ENCODE measurements at places on chromosomes 7 and 10.
A peak's percentile ranks its signal among the peaks of the same experiment; 100 is the strongest.

GRCh38 chr7:134513169-134513752, 14.1 kb upstream of the AKR1B10 start:
- DNase-seq, result peak; percentile 38

DNA sequence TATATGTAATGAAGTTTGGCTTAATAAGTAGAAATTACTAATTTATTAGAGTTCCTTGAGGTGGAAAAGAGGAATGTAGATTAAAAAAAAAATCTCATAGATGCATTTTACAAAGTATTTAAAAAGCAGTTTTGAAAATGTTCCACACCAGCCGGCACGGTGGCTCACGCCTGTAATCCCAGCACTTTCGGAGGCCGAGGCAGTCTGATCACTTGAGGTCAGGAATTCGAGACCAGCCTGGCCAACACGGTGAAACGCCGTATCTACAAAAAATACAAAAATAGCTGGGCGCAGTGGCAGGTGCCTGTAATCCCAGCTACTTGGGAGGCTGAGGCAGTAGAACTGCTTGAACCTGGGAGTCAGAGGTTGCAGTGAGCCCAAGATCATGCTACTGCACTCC, 3.2 kb upstream of the CHRM2 start:
- no peak for DNase-seq

DNA sequence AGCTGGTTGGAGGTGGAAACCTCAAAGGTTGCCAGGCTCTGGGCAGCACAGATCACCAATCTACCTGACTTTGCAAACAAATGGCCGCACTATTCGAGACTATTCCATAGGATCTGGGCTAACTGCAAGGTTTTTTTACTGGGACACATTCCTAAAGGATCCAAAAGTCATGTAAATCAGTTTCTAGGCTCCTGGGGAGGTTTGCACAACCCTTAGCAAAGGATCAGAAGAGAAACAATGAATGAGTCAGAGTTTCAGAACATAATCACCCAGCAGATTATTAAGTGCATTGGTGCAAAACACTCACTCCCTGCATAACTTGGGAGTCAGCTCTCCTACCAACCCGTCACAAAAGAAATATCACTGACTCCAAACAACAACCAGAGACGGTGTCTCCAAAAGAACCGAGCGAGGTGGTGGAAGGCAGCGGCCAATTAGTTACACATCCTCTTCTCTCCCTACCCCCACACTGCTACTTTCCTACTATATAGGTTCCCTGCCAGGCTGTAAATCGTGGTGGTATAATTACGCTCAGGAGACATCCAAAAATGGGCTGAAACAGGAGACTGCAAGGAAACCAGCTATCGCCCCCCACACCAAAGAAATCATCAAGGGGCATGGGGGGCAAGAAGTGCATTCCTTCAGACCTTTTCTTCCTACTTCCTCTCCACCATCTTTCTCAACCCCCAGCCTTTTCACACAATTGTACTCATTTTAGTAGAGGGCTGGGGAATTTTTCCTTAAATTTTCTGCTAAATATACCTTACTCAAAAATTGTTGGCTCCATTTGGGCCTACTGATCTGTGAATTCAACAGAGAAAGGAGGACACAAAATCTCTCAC, 3.2 kb downstream of the UBE2H start:
- no peak for DNase-seq

DNA sequence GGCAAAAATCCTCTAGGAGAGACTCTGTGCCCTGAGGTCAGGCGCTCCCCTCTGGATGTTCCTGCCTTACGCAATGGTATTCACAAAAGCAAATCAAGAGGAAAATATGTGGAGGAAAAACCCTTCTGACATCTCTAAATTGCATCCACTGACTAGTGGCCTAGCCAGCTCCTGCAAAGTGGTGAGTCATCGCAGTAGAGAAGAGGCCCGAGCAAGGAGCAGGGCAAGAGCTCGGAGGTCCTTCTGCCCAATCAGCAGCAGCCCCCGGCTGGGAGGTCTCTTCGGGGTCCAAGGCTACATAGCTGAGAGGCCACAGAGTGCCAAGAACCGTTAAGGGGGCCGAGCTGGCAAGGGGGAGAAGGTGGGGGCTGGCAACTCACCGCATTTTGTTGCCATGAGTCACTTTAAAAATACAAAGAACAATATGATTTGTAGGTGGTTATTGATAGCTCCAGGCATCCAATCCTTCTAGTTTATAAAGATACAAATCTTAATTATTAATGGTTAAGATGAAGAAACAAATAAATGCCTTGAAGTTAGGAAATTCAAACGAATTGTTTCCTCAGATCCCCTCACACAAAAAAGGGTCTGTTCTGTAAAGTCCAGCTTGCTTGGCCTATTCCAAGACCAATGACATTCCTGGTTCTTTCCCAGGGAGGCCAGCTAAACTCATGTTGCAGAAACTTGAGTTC, 161.6 kb downstream of the PKD1L1 start:
- DNase-seq, result peak; percentile 20

GRCh38 chr7:41002741-41003610, 699.9 kb downstream of the INHBA start:
- DNase-seq, result peak; percentile 56

DNA sequence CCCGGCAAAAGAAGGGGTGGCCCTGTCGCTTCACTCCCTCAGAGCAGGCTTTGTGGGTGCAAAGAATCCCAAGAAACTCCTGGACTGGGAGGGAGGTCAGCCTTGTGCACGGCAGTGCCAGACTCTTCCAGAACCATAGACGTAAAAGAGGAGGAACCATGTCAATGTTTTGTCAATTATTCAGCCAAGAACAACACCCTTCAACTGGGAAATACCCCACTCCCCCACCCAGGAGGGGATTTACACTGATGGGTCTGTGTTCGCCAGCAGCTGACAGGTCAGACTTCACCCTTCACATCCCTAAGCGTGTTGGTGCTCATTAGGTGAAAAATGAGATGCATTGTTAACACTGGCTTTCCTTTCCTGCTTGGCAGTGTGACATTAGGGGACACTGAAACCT, 116.8 kb upstream of the BMPER start:
- no peak for DNase-seq

DNA sequence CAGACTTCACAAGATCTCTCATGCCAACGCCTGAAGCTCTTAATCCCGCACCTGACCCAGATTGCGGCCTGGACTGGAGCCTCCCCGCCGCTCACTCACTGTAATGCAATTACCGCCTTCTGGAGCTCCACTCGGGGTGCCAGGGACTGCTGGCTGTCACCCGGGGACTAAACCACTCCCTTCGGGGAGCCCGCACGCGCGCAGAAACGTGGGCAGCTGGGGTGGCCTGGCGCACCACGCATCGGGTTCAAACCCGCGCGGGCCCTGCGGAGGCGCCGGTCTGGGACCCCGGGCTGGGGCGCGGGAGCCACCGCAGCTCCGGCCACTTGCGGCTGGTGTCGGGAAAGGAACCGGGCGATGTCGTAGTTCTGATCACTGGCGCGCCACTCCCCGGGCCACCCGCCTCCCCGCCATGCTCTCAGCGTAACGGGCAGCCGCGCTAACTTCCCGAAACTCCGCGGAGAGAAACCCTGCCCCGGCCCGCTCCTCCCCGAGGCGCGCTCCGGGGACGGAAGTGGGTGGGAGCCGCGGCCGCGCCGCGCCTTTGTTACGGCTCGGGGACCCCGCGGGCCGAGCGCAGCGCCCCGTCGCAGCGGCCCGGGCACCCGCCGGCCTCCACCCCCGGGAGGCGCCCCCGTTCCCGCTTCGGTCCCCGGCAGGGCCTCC, 100.3 kb upstream of the SVIL start:
- peak; percentile 55 for DNase-seq

GRCh38 chr10:62048919-62049623, 147.6 kb downstream of the ARID5B start:
- peak; percentile 83 for DNase-seq

DNA sequence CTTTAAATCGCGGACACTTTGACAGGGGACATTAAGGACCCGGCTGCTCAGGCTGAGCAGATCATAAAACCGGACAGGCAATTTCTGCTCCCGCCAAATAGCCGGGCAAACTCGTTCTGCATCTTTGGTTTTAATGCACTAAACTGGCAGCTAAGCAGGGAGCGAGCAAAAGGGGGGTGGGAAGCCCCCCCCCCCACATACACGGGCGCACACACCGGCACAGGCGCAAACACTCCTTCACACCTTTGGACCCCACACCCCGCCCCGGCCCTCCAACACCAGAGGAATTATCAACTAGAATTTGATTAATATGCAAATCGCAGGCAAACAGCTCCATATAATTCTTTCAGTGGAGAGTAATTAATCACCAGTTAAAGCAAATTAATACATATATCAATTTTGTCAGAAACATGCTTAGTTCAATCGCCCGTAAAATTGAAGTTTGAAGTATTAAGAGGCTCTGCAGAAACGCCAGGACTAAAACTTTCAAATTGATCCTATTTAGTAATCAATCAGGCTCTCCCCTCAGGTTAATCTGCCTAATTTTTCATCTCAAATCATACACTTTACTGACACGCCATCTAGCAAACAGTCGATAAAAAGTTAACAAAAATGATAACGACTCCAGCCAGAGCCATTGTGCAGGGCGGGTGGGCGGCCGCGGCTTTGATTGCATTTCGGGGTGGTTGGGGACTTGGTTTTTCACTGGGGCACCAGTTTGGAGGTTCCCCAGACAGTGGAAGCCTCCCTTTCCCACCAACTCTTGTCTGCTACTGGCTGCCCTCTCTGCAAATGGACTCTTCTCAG, 9.9 kb downstream of the LBX1 start:
- no peak for DNase-seq

DNA sequence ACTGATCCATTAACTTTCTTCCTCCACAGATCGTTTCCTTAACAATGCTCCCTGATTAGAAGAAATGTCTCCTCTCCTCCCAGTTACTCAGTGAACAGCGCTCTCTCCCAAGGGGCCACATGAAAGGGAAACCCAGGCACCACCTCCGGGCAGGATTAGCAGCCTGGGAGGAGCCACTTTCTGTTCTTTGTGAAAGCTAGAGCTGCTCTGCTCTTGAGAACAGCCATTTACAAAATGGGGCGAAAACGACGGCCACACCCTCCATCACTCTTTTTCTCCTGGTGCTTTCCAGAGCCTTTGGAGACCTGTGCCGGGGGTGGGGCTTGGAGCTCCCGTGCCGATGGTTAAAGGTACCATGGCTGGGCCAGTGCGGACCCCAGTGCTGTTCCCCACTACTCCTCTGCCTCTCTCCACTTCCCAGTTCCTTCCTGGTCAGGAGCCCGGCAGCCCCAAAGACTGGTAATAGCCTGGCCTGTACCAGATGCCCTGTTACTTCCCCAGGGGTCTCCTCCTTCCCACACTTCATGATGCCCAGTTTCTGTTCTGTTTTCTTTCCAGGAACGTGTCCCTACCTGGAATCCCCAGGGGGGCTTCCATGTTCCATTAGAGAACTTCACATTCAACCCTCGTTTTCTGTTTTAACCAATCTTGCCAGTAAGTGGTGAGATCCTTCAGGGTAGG, 402.9 kb upstream of the GALNT17 start:
- peak; percentile 62 for DNase-seq

DNA sequence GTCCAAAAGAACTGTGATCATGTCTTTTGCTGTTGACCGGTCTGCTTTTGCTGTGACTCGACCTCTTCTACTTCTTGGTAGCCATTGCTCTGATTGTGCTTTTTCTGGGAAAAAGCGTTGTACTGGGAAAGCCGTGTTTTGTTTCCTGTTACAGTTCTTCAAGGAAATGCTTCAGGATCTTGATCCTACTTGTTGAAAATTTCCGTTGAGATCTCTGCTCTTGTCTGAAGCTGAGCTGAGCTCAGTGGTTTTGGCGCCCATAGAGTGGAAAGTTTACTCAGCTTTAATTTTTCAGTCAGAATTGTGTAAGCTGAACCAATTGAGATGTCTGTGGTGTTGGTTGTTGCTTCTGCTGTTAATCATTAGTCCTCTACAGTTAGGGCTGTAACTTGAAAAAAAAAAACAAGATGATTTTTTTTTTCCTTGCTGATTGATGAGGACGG, 302.2 kb downstream of the CCDC3 start:
- DNase-seq, result no peak

DNA sequence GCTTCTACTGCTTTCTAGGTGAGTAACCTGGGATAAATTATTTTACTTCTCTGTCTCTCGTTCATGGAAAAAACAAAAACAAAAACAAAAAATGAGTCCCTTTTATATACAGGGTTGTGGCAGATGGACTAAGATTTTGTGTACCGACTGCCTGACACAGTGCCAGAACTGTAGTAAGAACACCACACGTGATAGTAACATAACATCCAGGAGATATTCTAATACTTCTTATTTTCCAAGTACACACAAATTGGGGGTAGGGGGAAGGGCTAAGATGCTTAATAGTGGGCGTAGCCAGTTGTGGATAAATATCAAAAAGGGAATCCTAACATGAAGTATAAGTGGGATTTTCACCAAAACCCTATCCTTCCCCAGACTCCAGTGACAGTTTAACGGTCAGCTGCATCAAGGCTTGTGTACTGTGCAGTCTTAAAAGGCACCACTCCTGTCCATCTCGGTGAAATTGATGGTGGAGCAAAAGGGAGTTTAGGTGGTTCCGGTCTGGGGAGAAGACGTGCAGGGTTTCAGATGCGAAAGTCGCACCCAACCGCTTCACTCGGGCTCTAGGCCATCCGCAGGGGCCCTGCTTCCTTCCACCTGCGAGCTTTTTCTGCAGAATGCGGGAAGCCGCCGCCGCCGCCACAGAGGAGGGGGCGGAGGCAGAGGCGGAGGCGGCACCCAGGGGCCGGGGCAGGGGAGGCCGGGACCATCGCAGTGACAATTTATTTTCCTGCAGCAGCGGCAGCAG, at the start of gene STAMBPL1:
Gene STAMBPL1, plus strand, starts transcription at position 712 of the 748 bp plus-strand sequence. CDS start 21,464 bp downstream, outside the sequence.
- DNase-seq, result no peak

GRCh38 chr10:119511828-119512515, 30.5 kb downstream of the RGS10 start:
- DNase-seq, result no peak

DNA sequence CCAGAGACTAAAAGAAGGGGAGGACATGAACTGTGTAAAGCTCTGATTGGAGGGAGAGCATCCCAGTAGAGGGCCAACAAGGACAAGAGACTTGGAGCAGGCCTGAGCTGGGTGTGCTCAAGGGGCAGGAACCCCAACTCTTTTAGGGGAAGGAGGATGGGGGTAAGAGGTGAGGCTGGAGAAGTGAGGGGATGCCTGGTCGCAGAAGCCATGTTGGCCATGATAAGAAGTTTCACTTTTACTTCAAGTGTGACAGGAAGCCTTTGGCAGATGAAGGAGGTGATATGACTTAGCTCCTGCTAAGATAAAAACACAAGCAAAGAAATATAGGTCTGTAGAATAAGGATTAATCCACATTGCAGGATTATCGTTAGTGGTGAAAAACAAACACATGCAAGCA, 208.3 kb downstream of the JAZF1 start:
- DNase-seq, result no peak
